GM12864 (cell line): ENCODE measurements at places on chromosomes 12 and 14.

GRCh38 chr12:95115641-95116040 is 42.2 kb upstream of the NR2C1 start:
- DNase-seq = no peak

- no peak for DNase-seq
These were observed 77.0 kb downstream of the RBM19 start for GRCh38 chr12:113889076-113889475.

GRCh38 chr12:47753021-47754001 is 5.4 kb downstream of the RAPGEF3 start:
- DNase-seq = no peak

GRCh38 chr14:34354556-34354955 is 107.5 kb downstream of the SPTSSA start:
- no peak for DNase-seq

- DNase-seq = no peak
These were observed 168.7 kb downstream of the PHLDA1 start for GRCh38 chr12:75862692-75863471.

DNA sequence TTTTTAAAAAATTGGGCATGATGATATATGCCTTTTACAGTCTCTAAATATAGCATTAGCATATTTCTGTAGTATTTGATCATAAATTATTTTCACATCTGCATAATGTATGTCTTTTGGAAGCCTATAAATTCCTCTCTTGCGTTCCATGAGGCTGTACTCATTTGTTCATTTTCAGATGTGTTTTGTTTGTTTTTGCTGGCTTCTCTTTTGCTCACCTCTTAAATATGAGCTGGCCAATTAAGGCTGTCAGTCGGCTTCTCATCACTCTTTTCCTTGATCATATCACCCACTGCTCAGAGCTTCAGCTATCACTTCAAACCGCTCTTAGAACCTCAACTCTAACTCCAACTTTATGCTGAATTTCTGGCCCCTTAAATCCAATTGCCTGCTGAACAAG is 6.6 kb downstream of the TMEM263 start:
- DNase-seq = no peak

GRCh38 chr12:3272958-3273357 is 195.8 kb downstream of the TSPAN9 start:
- DNase-seq = no peak

- no peak for DNase-seq
These were observed 47.6 kb upstream of the FERMT2 start for GRCh38 chr14:52998376-52999015.
